ENCODE measurements at places on chromosomes 4 and X.

DNA sequence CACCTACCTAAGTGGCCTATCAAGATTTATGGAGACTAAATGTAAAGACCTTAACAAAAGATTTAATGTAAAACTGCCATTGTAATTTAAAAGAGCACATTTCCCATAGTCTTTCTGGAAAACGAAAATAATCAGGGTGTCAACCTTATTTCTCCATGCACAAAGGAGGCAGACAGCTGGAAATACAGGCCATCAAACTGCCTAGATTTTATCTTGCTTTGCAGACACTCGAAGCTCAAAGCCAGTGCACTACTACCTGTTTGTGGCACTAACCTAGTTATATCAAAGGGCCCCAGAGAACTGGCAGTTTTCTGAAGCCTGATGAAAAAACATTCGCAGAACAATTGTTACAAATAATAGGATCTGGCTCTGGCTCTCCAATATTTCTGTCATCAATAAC lies 863.9 kb downstream of the STPG2 start:
- DNase-seq, result no peak

DNA sequence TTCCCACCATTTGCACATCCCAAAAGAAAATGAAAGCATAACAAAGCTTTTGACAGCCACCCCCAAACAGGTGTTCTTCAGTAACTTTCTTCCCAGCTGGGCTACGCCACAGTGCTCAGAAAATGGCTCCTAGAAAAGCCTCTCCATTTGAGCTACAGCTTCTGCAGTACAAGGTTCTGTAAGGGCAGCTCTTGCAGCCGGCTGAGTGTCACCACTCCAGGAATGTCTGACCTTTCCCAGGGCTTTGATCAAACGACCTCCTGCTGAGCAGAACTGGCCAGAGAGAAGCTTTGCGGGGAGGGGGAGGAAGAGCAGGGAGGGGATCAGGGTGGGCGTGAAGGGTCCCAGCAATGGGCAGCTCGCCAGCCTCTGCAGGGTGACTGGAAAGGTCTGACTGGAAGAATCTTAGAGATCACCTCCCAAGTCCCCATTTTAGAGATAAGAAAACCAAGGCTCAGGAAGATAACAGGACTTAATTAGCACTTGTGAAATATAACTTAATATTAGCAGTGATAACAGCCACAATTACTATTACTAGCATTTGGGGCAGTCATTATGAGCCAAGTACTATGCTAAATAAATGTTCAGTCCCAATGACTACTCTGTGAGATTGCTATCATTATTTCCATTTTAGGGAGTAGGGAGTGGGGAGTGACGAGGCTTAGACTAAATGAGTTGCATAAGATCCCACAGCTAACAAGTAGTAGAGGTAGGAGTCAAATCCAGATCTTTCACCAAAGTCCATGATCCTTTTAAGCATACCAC lies 51.1 kb downstream of the LEF1 start:
- no peak for DNase-seq

DNA sequence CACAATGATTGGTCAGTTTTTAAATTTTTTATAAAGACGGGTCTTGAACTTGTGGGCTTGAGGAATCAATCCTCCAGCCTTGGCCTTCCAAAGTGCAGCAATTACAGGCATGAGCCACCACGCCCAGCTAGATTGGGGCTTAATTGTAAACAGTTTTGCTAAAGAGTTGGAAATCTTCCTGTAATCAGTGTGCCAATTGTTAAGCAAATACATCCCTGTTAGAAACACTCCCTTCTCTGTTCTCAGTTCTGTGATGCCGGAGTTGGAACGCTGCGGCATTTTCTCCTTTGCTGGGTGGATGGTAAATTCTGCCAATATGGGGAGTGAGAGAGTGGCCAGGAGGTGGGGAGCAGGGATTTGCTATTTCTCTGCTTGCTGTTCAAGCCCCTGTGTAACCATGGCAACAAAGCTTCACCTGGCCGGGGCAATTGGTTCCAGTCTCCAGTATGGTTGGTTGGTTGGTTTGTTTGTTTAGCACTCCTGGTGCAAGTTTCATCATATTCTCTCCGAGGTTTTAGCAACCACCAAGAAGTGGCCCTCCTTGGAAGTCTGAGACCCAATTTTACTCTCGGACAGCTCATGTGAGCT lies 3.0 kb upstream of the SPATA4 start:
- peak; percentile 78 for DNase-seq

GRCh38 chr4:145709336-145709735 lies 29.4 kb downstream of the C4orf51 start:
- peak; percentile 92 for DNase-seq

GRCh38 chrX:73987166-73987565 lies 316.8 kb upstream of the ZCCHC13 start:
- no peak for DNase-seq

DNA sequence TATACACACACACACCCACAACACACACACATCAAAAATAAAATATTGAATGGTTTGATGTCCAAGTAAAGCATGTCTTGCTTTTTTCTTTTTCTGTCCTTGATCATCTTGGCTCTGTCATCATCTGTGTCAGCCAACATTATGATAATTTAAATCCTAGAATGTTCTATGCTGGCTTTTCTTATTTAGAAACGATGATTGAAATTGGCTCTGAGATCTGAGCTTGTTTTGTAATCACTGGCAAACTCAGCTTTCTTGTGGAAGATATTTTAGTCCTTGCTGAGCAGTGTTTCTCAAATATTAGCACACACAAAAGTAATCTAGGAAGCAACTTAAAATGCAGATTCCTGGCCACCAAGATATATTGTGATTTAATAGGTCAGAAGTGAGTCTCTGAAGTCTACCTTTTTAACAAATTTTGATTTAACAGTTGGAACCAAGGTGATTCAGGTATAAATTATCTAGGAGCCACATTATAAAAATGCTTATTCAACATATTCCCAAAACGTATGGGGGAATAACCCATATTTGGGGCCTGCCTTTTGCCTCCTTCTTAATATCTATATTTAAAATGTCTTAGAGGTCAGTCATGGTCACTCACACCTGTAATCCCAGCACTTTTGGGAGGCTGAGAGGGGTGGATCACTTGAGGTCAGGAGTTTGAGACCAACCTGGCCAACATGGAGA lies 24.0 kb upstream of the DSPP start:
- no peak for DNase-seq

DNA sequence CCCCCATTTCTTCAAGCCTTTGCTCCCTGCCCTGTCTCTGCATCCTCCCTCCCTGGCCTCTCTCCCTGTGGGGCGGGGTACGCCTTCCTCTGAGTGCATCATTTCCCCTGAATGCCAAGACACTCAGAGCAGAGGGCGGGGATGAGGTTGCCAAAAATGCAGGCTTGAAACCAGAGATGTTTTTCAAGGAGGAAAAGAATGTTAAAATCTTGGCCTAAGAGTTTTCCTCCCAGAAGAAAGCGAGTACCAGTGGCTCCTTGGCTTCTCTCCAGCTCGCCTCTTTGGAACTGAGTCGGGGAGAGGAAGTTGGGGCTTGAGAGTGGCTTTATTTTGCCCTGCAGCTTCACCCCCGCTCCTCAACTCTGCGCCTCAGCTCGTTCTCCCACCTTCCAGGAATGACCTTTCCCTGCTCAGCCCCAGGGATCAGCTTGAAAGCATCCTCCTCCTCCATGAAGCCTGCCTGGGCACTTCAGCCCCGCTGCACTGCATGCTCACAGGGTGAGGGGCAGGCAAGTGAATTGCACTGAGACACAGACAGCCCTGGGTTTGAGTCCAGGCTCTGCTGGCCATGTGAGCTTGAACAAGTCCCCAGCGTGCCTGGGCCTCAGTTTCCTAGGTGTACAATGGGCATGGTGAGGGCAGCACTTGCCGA lies 57.5 kb upstream of the SORCS2 start:
- no peak for DNase-seq

- DNase-seq, result no peak
These were observed 454.5 kb upstream of the PCDH7 start for GRCh38 chr4:30265716-30266115.

DNA sequence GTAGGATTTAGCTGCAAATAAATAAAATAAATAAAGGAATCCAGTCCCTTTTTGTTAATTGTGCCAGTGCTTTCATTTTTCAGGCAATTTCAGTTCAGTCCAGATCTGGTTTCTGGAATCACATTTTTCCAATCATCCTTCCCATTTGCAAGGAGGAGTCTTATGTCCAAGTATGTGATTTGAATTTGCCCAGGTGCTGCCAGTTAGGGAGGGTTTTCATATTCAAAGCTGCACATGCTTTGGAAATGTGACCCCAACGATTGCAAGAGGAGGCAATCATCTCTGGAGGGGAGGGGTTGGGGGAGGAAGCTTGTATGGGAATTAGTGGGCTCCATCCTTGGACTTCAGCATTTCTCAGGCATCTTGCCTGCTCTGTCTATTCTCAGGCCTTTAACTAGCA lies 4.4 kb downstream of the PLAC1 start:
- no peak for DNase-seq

GRCh38 chrX:38804682-38805431 lies 3.6 kb downstream of the MID1IP1 start:
- DNase-seq, result no peak

DNA sequence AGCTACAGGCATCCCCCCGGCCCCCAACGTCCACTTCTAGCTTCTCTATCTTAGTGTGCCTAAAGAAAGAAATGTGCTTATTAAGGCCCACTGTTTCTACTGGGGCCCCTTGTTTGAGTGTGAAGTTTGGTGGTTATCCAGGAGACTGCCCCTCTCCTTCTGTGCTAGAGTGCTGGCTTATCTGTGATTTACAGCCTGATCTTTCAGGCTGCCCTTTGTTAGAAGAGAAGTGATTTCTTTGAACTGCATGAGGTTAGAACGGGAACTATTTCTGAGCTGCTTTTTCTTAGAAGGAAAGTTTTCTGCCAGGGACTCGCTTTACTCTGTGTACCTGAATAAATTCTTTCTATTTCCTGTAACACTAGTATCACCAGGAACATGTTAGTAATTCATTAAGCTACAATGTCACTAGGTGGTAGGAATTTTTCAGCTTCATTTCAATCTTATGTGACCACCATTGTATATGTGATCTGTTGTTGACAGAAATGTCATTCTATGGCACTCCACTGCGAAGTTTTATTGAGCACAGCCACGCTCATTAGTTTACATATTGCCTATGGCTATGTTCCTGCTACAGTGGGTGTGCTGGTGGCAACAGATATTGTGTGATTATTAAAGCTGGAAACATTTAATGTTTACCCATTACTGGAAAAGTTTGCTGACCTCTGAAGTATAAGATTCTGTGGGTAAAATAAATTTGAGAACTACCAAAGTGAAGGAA lies 193.8 kb upstream of the CXorf51B start:
- DNase-seq, result no peak

DNA sequence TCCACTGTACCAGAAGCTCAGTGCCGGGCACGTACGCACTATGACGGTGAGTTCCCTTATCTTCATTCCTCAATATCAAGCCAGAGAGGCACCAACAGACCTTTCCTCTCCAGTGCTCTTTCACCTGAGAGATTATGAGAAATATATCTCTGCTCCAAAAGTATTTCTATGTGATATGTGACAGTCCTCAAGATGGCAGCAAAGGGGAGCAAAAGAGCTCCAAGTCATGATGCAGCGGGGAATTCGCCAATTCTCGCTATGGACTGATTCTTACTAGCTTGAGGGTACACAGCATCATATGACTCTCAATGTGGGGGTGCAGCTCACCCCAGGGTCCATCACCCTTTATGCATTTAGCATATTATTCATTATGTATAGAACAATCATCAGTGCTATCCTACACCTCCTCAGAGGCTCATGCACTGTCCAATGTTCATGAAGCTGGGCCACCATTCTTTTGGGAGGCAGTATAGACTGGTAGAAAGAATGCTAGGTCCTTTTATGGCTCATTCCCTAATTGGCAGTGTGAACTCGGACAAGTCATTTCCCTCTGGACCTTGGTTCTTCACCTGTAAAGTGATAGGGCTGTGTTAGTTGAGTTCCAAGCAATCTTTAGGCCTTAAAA lies 12.8 kb upstream of the IQSEC2 start:
- peak; percentile 16 for DNase-seq

DNA sequence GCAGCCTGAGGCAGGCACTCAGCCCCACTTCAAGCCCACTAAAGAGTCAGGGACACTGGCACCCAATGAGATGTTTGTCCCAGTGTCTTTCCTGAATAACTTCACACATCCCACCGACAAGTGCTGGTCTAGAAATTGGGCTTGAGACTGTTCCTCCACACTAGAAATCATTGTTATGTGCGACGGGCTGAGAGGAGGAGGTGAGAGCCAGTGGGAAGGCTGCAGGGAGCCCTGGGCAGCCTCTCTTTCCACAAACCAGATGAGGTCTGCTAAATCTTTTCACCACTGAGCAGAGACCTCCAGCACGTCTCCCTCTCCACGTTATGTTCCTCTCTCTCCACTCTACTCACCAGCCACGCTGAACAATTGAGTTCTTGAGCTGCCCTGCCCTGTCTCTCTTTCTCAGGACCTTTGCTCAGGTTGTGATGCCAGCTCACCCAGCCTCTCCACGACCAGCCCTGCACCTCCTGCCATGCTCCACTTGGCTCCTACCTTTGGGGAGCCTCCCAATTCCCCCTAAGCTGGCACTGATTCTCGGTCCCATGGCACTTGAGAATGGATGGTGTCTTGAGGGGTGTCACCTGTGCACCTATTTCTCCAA lies 8.4 kb downstream of the SCD5 start:
- DNase-seq, result no peak

DNA sequence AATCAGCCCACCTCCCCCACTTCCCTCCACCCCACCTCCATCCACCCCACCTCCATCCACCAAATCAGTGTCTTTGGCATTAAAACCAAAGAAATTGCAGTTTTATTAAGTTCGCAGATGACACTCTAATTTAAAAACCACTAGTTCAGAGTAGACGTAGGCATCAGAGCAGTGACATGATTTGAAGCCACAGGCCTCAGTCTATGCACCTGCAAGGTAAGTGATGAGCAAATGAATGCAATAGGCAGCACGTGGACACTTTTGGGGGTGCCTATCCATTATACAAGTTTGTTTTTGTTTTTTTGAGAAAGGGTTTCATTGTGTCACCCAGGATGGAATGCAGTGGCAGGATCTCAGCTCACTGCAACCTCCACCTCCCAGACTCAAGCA lies 88.0 kb upstream of the TRIM2 start:
- no peak for DNase-seq

Data from COR-L47 (cell line).